ENCODE measurements at places on chromosomes 13 and 19.

DNA sequence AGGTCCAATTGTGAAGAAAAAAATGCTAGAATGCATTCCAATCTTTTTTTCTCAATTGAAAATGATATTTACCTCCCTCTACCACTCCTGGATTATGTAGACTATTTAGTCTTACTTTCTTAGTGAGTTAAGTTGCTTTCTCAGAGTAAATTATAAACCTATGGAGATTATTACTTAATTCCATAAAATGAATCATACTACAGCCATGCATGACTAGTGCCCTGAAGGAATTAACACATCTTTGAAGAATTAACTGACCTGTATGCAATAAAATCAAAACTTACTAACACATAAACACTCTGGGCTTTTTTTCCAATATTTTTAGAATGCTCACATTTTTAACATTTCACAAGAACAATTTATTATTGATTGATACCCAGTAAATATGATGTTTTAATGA, 379.4 kb upstream of the DACH1 start:
- no peak for DNase-seq

DNA sequence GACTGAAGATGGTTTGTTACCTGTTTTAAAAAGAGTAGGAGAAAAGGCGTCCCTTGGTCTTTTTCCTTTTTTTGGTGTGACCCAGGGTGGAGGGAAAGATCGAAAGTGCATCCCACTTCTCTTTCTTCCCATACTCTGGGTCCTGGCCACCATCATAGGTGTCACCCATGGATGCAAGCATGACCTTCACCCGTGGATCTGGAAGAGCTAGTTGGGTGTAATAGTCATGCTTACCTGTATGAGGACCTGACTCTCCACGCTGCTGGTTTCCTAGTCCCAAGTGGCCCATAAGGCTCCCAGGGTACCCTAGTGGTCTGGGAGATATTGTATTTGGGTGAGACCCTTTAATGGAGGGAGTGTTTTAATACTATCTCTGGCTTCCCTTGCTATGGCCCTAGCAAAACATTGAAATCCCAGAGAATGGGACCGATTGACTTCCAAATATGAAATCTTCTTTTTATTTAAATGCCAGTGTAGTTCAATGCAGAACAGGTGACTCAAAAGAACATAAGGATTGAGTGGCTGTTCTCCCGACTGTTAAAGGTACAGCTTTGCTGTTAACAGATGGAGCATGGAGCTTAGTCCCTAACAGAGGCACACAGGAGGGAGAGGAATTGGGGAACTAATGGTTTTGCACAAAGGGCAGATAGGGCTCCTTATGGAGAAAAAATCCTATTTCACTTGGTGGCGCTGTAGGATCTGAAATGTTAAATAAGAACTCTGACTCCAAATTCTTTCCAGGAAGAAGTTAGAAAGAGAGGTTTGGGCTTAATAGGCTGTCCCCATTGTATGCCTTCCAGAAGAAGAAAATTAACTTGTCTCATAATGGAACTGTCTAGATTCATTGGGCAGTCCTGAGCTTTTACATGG, 7.0 kb upstream of the ZNF550 start:
- no peak for DNase-seq

GRCh38 chr19:36103842-36104552, 6.9 kb upstream of the OVOL3 start:
- no peak for DNase-seq

DNA sequence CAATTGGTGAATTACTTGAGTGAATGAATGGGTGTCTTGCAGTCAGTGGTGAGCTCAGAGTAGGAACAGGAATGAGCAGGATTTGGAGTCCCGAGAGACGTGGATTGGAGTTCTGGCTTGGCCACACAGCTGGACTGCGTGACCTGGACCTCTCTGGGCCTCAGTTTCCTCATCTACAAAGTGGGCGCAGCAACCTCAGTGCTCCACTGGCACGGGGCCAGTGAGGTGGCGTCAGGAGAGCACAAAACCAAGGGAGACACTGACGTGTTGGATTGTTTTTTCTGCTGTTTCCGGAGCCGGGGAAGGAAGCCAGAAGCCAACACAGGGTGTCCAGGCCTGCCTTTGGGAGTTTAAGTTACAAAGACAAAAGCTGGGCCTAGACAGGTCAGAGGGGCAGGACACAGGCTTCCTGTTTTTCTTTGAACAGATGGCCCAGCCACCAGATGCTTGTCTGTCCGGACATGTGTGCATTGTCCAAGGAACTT, 6.5 kb upstream of the DOCK6 start:
- DNase-seq: no peak

Measured in NCI-H187 (cell line).